ENCODE measurements at places on chromosomes 6 and 20.

DNA sequence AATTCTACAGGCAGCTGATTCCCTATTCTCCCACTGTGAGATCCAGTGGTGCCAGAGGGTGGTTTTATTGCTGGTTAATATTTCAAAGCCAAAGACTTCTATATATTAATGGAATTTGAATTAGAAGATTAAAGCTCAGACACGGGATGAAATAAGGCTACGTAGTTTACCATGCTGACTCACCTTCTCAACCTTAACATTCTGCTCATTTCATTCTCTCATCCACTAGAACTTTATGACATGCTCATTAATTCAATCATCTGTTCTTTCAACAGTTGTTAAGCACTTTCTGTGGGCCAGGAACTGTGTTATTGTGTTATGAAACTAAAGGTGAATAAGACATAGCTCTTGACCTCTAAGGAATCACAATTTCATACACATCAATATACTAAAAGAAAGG, 456.9 kb upstream of the MAP3K7 start:
- no peak for DNase-seq

DNA sequence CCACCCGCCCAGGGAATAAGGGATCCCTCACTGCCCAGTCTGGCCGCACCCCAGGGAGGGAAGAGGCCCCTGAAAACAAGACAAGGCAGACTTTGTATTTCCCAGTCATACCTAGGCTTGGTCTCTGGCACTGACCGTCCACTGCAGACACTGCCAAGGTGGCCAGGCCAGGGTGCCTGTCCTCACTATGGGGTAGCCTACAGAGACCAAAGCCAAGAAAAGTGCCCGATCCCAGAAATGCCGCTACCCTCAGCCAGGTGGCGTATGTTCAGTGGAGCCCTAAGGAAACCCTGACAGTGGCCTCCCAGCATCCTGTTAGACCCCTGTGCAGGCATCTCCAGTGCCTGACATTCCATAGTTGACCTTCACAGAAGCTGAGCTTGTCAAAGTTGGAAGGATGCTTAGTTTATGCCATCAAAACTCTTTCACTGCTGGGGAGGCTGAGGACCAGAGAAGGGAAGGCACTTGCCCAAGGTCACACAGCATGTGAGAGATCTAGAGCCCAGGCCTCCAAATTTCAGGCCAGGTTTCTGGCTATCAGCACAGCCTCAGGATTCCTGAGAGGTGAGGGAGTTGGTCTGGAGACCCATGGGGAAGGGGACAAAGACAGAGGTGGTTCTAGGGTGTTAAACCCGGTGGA, 2.5 kb downstream of the SCRT2 start:
- no peak for DNase-seq

DNA sequence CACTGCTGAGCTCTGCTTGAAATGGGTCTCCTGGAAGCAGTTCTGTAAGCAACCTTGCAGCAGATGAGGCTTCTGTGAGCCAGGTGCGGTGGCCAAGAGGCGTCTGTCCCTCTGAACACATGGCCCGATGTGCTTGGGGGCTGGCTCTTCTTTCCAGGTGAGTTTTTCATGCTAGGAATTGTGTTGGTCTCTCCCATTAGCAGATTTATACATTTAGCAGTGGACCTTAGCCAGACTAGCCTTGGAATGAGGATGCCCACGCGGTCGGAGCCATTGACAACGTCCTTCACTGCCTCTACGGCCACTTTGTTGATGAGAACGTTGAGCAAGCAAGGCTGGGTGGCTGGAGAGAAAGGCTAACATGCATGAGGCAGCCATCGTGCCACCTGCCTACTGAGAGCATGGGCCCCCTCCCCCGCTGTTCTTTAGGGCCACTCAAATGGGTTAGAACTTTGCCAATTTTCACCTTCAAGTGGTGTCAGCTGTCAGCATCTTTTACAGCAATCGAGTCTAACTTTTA, 33.5 kb downstream of the ERMARD start:
- DNase-seq = no peak

GRCh38 chr6:38505826-38506225, 133.9 kb downstream of the BTBD9 start:
- DNase-seq = no peak

GRCh38 chr6:89311853-89312531, 3.1 kb downstream of the GABRR2 start:
- DNase-seq = no peak

GRCh38 chr6:113338644-113339043, 518.5 kb upstream of the MARCKS start:
- DNase-seq = no peak

DNA sequence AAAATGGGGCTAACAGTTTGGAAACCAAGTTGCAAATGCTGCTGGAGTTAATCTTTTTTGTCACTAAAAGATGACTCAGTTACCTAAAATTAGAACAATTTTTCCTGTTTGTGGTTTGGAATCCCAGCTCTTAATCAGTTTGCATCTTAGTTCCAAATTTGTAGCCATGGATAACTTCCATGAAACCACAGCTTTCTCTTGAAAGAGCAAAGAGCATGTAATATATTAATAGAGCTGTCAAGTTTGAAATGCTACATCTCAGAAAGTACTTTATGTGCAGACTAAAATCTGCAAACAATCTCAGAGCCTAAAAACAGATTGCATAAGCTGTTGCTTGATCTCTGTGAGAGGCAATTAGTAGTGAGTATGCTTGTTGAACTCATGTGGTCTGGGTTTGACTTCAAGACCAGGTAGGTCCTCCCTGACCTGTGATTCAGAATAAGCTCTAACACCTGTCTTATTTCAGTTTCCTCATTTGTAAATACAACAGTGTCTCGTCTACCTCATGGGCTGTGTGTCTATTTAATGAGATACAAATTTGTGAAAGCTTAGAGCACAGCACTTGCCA, 23.5 kb downstream of the DHX35 start:
- no peak for DNase-seq

GRCh38 chr6:158056804-158057203, 75.1 kb downstream of the SYNJ2 start:
- no peak for DNase-seq

Measured in activated CD8-positive, alpha-beta memory T cell treated with anti-CD3 and anti-CD28 coated beads for 4 hours (primary cell).